NCI-H187 (cell line): ENCODE measurements at places on chromosomes 4 and X.

DNA sequence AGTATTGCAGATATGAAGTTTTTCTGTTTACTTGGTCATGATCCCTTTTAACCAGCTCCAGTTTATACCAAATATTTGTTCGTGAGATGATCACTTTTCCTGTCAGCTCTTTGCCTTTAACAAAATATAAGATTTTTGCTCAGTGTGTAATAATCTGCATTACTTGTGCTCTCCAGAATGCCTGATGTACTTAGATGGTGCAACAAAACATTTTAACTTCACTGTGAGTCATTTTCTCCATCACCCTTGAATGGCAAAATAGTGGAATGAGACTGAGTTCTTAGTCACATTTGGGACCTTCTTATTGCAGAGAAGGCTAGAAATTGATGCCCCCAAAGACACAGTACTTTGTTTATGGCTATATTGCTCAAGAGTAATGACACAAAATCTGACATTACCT lies 252.0 kb downstream of the FRMPD4 start:
- DNase-seq = no peak

- DNase-seq = no peak
Observed at GRCh38 chr4:118277243-118277642, 75.6 kb downstream of the PRSS12 start.

GRCh38 chrX:69088171-69088938 lies 76.9 kb downstream of the PJA1 start:
- DNase-seq = no peak

GRCh38 chrX:123340696-123341095 lies 156.6 kb downstream of the GRIA3 start:
- DNase-seq = no peak

GRCh38 chrX:67651437-67652142 lies 107.8 kb downstream of the AR start:
- no peak for DNase-seq

- peak; percentile 4 for DNase-seq
Observed at GRCh38 chr4:146916479-146917076, 29.1 kb downstream of the TTC29 start.

DNA sequence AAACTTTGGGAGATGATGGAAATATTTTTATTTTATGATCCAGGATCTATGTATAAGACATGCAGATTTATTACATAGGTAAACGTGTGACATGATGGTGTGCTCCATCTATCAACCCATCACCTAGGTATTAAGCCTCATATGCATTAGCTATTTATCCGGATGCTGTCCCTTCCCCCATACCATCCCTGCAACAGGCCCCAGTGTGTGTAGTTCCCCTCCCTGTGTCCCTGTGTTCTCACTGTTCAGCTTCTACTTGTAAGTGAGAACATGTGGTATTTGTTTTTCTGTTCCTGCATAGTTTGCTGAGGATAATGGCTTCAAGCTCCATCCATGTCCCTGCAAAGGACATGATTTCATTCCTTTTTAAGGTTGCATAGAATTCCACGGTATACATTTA lies 28.1 kb upstream of the ZCCHC4 start:
- DNase-seq = no peak

DNA sequence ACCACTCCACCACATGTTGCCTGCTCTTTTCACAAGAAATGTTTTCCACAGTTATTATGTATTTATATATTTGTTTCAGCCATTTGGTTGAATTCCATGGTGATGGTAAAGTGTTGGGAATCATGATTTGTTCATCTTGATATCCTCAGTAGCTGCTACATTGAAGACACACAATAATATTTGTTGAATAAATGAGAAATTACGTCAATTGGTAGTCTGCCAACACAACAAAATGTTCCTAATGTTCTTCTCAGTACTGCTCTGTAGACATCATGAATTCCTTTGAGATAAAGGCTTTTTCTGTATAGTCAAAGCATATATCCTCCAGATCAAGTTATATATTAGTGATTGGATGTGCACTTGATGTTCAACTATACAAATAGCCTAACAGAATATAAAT lies 29.5 kb downstream of the CXXC4 start:
- DNase-seq = no peak

- DNase-seq = no peak
Observed at GRCh38 chrX:102599951-102600579, 750 bp downstream of the ARMCX5 start.

DNA sequence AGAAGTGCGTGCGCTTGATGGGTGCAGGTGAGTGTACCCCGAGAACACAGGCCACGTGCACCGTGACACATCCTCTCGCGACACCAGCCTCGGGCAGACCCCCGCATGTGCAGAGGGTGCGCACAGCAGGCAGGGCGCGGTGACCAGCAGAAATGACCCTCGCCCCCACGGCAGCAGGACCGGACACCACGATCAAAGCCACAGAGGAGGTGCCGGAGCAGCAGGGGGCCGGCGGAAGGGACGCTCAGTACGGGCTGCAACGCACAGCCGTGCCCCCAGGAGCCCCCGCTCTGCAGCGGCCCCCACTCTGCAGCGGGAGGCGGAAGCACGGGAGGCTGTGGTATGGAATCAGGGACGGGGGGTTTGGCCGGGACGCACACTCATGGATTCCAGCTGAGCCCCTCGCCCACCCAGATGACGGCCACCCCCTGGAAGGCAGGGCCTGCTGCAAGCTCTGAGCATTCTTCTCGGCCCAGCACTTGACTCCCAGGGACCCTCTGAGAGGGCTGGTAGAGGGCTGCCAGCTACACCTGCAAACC lies 17.1 kb downstream of the PPP2R3B start:
- DNase-seq = no peak

DNA sequence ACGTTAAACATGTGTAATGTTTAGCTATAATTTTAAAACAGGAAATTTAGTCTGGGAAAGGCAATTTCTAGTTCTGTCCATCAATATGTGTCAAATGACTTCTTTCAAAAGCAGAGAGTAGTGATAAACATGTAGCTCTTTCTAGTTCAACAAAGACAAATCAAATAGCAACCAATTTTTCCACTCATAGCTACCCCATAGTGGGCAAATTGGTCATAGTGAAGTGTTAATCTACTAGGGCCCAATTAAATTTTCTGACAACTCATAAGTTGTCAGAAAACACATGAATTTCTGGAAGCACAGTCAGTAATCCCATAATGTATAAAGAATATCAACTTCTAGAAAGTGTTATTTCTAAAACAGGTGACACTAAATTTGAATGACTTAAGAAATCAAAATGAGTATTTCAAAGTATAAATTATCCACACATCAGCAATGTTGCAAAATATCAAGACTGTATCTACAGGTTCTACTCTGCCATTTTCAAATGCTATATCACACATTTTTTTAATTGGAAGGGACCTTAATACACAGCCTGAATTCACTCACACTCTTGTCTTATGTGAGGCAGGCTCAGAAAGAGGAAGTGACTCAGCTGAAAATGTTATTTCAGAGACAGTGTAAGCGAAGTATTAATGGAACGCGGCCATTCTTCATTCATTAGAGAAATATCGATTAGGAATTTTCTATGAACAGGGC lies 7.7 kb downstream of the OCIAD2 start:
- no peak for DNase-seq

- no peak for DNase-seq
Observed at GRCh38 chrX:38018766-38019425, 12.5 kb downstream of the SYTL5 start.

GRCh38 chr4:139694522-139695107 lies 29.0 kb downstream of the MGST2 start:
- no peak for DNase-seq

DNA sequence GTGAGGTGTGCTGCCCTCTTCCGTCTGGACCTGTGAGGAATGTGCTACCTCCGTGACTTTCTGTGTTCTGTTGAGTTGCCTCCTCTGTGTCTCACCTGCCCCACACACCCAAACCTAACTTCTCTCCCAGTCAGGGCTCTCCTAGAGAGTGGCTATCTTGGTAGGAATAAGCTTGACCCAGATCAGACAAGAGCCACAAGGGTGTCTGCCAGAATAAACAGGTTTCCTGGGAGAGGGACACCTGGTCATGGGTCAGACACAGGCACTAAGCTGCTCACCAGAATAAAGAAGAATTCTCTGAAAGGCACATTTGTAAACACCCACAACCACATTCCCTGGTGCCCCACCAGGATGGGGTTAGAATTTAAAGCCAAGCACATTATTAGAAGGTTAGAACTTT lies 11.1 kb downstream of the ZNF182 start:
- DNase-seq = no peak

DNA sequence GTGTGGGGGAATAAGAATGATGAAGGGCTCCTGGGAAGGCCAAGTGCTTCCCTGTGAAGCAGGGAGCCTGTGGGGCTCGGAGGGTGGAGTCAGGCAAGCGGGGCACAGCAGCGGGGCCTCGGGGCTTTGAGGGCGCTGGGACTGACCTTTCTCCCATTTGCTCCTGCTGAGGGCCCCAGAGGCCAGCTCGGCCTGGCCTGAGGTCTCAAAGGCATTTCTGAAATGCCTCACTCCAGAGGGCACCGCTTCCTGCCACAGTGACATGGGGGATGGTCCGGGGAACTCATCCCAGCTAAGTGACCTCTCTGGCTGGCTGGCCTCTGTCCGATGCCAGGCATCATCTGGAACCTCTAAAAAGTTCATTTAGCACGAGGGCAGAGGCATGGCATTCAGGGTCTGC lies 98.8 kb upstream of the STX18 start:
- DNase-seq = no peak

DNA sequence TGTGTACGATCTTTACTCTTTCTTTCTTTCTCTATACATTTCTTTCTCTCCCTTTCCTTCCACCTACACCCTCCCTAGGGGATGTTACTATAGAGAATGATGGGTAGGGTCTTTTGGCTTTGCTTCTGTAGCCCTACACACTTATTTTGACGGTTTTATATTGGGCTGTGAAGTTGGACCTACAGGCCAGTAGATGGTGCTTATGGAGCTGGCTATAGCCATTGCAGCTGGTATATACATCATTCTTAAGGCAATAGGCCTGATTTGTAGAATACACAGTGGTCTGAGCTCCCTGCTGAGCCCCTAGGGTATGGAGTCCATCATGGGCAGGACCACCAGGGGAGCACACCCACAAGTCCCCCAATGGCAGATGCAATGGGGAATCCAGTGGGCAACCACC lies 1869.7 kb downstream of the STIM2 start:
- no peak for DNase-seq
